ENCODE measurements at places on chromosomes 11 and 22.

GRCh38 chr22:30297991-30298701 lies 8.8 kb upstream of the CASTOR1 start:
- DNase-seq: no peak

DNA sequence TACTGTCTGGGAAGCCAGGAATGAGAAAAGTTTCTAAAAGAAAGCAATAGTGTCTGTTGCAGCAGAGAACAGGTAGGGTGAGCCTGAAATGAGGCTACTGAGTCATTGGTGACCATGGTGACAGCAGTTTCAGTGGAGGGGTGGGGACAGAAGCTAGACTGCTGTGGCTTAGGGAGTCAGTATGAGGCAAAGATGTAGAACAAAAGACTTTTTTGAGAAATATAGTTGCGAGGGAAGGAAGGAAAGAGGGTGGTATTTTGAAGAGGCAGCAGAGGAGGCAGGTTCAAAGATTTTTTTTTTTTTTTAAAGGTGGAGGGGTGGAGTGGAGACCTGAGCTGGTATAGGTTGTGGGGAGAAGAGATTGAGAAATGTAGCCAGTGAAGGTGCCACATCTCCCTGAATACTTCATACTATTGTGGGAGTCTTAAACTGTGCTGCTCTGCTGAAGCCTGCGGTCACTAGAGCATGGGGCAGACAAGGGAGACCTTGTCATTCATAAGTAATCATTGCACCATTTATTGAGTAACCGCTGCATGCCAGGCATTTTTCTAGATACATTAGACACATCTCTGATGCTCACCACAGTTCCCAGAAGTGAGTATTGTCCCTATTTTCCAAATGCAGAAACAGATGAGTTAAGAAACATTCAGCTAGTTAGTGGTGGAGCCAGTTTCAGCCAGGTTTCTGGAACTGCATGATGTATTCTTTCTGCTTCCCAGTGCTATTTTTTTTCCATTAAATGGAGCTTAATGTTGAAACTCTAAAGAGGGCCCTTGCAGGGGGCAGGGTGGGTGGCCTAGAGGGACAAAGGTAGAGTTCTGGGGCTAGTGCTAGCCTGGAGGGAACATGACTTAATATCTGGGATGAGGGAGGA lies 49.9 kb downstream of the STIM1 start:
- DNase-seq: peak; percentile 50

- no peak for DNase-seq
Measured at GRCh38 chr11:39374963-39375698, 2084.3 kb downstream of the LRRC4C start.

DNA sequence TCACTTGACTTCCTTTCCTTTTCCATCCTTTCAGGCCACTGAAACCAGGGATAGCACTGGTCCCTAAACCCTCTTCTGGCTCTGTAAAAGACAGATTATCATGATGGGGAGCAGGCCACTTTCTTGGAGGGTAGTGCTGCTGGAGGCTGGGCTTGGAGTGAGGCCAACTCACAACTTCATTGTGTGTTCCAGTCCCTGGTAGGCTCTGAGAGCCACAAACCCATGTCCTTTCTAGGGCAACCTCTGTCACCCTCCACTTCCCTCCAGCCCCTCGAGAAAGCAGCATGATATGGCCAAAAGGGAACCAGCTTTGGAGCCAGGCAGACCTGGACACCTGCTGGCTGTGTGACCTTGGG lies 2.3 kb downstream of the TKFC start:
- no peak for DNase-seq

GRCh38 chr11:64230985-64231365 lies 627 bp downstream of the DNAJC4 start:
- DNase-seq: no peak

DNA sequence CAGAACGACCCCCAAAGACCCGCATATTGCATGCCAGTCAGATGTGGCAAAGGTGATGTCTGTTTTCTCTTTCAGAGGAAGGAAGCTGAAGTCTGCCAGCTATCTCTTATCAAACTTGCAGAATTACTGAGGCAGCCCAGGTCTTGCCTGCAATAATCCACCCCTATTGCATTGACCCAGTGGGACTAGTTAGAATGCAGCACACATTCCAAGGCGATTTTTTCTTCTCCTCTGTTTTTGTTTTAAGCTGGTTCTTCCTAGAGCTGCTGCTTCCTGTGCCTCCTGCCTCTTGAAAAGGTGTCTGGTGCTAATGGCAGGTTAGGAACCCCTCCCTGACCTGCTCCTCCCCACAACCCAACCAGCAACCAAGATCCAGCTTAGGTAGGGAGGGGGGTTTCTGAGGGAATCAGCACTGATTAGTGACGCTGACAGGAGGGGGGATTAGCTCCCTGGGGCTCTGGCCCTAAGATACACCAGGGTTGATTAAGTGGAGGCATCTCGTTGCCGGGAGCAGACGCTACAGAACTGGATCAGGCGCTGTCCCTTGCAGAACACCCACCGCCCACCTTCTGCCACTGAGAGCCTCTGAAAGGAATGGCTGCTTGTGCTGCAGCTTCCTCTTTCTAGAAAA lies 2.8 kb downstream of the NTM start:
- DNase-seq: no peak

DNA sequence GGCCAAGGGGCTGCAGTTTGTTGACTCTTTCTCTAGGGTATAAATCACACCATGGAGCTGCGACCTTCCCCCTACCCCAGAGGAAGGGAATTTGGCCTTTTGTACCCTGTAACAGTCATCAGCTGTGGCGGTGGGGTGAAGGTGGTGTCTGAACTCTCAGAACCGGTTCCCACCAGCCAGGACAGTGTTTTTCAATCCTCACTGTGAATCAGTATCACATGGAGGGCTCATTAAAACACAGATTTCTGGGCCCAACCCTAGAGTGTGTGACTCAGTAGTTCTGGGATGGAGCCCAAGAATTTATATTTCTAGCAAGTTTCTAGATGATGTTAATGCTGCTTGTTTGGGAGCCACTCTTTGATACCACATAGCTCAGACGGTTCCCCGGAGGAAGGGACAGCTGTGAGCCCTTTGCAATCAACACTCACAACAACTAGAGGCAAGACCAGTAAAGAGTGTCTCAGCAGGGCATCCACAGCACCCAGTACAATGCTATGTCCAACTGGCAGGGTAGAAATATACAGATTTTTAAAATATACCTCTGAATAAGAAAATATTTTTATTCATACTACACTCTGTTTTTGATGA lies 43.9 kb upstream of the FAT3 start:
- DNase-seq: no peak

GRCh38 chr11:115437902-115438575 lies 66.2 kb downstream of the CADM1 start:
- no peak for DNase-seq
